ENCODE measurements at places on chromosomes 6 and 20. TPM values are rescaled to one million over a fixed set of nuclear protein-coding genes. Genes with fewer than 3 reads are reported as not detected.

The CCND3 gene
- 22.8 TPM for total RNA-seq

The IL17A gene
- total RNA-seq: not detected

The RGS17 gene
- 40.8 TPM for total RNA-seq

The SAMD10 gene
- total RNA-seq: 6.9 TPM

The CNR1 gene
- 70.8 TPM for total RNA-seq

The HCK gene
- 12.4 TPM for total RNA-seq

The SRSF12 gene
- 28.2 TPM for total RNA-seq

Measured in spinal cord (tissue), 10 donors.